Mesenteric fat pad (tissue), 1 donor: ENCODE measurements at places on chromosomes 1 and 21.

DNA sequence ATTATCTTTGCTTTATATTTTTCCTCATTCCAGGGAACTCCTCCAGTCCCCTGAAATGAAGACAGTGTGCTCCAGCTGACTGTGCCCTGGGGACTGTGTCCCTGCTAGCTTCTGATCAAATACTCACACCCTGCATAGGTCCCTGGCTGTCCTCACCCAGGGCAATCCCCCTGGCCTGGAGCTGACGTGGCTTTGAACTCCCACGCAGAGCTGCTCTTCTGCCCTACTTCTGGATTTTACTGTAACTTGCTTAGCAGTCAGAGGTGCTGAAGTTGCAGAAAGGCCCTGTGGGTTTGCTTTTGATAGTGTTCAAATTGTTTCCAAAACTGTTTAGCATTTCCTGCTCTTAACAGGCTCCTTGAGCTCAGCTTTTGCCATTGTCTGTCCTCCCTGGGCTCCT, 186.5 kb downstream of the FASLG start:
- no peak for DNase-seq

DNA sequence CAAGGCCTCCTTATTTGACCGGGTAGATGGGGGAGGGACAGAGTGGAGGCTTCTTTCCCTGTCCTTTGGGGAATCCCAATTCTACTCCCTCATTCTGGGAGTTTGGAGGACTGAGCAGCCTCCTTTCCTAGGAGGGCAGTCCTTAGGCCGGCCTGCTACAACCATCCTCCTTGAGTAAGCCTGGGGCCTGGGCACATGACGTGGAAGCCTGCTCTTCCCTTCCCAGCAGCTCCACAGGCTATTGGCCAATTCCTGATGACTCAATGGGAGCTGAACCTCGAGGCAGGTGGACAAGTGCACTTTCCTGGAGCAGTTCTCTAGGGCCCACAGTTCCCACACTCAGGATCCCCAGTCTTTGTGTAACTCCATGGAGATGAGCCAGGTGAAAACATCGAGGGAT, 3.1 kb downstream of the KCNA10 start:
- no peak for DNase-seq

- DNase-seq, result no peak
Observed at GRCh38 chr1:172393354-172393753, 27.1 kb upstream of the C1orf105 start.

DNA sequence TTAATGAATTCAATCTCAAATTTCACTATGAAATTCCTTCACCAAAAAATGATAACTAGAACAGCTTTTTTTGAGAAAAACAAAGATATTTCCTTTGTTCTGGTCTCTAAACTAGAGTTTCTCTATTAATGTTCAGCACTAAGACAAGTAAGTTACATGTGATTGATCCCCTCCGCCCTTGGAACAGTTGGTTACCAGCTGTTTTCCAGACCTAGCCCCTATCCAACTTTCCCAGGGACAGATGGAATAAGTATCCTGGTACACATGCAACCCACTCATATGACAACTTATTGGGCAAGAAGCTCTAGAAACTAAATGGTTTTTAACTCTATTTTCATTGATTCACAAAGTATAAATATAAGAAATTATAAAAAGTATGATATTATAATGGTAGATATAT, 140.4 kb downstream of the COP1 start:
- DNase-seq, result no peak

- no peak for DNase-seq
Observed at GRCh38 chr21:15617964-15618363, 111.8 kb upstream of the USP25 start.

- DNase-seq, result no peak
Observed at GRCh38 chr1:209086486-209087192, 496.9 kb upstream of the CAMK1G start.

DNA sequence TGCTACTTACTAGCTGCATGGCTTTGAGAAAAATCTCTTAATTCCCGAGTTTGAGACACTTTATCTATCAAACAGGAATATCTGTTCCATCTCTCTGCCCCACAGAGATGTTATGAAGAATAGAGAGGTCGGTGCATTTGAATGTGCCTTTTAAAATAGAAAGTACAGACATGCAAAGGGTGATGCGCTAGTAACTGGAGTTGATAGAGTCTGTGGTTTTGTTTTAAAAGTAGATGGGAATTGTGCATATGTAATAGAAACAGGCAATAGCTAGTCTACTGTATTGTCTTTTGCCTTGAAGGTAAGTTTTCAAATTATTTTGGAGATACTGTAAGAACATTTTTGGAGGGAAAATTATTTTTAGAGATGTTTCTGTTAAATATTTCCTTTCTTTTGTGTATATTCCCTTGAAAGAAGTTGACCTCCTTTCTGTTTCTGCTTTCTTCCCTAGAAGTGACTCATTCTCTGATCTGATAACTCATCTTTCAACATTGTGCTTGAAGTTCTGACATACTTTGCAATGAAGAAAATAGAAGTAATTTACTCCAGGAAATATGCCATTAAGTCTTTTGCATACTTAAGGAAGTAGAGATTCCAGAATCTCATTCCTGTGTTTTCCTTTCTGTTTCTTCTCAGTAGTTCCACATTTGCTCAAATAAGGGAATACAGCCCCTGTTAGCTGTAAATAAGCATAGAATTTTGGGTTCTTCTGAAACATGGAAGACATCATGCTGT, 151.6 kb downstream of the SDCCAG8 start:
- DNase-seq, result no peak

DNA sequence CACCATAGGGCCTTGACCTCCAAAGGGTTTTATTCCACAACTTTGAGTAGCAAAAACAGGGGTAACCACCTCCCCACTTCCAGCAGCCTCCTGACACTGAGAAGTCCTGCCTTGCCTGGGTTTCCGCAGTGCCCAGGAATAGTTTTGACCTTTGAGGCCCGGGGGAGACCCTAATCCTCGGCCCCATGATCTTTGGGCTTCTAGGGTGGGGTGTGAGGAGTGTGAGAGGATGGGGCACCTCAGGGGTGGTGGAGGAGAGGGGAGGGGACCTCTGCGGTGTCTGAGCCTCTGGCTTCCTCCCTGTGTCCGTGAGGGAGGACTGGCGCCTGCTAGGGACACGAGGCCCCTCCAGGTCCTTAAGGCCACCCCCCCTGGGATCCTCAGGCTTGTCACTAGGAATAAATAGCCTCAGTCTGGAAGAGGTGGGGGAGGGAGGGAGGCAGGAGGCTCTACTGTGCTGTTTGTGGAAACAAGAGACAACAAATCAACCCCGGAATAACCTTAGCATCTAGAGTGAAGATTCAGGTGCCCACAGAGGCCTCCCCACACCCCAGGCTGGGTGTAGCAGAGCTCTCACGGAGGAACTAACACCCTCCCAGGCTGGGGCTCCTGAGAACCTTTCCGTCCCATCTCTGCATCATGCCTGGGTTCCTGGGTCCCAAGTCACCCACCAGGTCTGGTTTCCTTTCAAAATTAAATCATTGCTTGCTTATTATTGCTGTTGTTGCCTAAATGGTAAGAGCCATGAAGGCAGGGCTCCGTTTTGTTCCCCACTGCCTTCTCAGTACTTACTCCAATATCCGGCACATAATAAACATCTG, 904 bp upstream of the FHL3 start:
- peak; percentile 74 for DNase-seq

- no peak for DNase-seq
Observed at GRCh38 chr1:6753320-6754140, 31.7 kb upstream of the CAMTA1 start.

DNA sequence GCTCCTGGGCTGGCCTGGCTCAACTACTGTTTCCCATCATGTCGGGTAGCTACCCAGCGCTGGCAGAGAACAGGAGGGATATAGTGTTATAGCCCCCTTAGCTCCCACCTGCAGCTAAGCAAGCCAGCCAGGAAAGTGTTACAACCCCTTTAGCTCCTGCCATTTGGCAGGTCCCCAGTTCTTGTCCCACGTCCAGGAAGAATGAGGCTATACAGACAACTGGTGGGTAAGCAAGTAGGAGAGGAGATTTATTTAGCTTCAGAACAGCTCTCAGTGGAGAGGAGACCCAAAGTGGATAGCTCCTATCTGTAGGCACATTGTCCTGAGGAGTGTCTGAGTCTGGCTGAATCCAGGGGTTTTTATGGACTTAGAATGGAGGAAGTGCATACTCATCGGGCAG, 741.1 kb upstream of the B3GALT2 start:
- DNase-seq, result no peak

GRCh38 chr1:216528816-216529215, 105.6 kb upstream of the USH2A start:
- no peak for DNase-seq

DNA sequence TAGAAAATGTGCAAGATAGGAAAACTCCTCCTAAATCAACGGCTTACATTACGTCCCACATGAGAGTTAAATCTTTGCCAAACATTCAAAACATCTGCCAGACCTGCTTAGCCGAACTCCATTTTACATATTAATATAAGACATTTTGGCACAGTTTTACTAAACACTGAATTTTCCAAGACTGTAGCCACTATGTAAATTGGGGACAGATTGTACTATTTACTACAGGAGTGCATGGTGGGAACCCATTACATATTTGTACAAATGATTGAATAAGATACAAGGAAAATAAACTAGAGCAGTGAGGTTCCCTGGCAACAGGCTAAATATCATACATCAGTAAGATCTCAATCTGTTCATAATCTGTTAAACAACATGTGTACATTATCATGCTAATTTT, 1234.4 kb downstream of the KCNT2 start:
- no peak for DNase-seq

DNA sequence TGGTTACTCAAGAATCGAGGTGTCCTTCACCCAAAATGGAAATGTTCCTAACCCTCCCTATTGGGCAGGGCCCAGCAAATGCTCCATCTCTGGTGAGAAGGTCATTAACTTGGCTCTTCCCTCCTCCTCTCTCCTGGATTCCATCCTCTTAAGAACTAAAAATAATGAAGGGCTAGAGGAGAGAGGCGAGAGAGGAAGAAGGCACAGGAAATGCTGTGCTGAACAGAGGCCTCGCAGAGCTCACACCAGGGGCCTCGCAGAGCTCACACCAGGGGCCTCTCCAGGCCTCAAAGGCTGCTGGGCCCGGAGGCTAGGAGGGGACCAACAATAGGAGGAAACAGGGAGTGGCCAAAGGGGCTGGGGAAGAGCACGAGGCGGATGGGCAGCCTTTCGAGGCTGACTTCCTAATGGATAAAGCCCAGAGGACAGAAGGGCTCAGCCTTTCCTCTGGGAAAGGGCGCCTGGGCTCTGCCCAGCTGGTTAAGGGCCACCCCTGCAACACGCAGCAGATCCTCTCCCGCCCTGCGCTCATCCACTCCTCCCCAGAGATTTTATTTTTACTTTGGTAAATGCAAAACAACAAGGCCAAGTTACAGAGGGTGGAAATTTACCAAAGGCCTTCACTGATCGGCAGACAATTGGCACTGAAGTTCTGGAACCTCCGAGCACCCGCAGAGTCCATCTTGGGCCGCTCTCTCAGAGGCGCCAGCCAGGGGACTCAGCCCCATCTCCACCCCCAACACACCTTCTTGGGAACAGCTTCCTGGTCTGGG, 78.5 kb downstream of the ITPKB start:
- no peak for DNase-seq

DNA sequence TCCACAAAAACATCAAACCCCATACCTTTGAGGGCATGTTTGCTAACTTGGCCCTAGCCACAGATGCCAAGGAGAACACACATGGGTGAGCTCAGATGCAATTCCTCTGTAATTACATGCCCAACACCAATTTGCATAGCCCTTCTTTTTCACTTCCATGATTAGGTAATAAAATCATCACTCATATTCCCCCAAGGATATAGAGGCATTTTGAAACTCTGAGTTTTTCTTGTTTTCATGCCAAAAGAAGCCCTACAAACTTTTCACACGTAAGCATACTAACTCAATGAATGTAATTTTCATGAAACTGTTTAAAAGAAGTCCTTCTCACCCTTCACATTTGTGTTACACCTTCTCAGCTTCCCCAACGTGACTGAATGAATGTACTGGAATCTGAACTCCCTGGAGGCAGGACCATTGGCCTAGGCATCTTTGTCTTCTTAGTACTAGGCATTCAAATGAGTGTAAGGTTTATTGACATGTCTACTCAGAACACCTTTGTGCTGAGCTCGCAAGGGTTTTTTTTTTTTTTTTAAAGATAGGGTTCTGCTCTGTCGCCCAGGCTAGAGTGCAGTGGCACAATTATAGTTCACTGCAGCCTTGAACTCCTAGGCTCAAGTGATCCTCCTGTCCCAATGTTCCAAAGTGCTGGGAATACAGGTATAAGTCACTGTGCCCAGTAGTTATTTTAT, 31.0 kb downstream of the FBXO42 start:
- DNase-seq, result no peak

GRCh38 chr1:28199328-28200233, 23.1 kb upstream of the PTAFR start:
- peak; percentile 5 for DNase-seq

DNA sequence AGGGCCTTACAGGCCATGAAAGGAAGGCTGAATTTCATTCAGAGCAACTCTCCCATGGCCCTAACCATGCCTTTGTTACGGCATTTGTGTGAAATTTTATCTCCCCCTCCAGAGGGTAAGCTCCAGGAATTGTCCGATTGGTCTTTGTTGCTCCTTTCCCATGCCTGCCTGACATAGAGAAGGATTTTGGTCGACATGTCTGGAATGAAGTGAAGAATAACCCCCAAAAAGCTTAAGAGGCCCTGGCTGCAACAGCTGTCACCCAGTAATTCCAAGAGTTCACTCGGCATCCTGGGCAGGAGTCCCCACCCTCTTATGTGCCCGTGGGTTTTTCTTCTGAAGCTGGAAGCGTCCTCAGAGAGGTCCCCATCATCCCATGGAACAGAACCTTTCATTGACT, 20.6 kb downstream of the CDA start:
- no peak for DNase-seq

GRCh38 chr1:65791801-65792668, 660 bp upstream of the PDE4B start:
- no peak for DNase-seq
